ENCODE measurements at places on chromosomes 7 and 10. TPM values are rescaled to one million over a fixed set of nuclear protein-coding genes. Genes with fewer than 3 reads are reported as not detected.
A peak's percentile ranks its signal among the peaks of the same experiment; 100 is the strongest.

DNA sequence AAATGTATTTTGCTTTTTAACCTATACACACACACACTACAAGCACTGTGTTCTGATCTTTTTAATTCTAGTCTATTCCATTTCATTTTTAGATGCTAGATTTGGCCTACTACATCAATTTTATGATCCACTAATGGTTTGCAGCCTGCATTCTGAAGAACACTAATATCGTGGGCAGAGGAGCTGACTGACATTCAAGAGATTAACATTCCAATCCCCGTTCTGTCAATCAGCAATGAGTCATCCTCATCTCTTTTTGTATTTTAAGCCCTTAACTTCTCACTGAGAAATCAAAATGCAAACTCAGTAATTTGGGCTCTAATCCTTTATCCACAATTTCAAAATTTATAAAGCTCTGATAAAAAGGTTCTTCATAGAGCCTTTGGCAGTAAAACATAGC, 47.1 kb upstream of the GAD2 start:
- no peak for DNase-seq

- no peak for DNase-seq
Measured at GRCh38 chr10:52129410-52130178, 184.5 kb upstream of the DKK1 start.

GRCh38 chr7:111953611-111954010, 252.6 kb downstream of the DOCK4 start:
- DNase-seq, result peak; percentile 23

DNA sequence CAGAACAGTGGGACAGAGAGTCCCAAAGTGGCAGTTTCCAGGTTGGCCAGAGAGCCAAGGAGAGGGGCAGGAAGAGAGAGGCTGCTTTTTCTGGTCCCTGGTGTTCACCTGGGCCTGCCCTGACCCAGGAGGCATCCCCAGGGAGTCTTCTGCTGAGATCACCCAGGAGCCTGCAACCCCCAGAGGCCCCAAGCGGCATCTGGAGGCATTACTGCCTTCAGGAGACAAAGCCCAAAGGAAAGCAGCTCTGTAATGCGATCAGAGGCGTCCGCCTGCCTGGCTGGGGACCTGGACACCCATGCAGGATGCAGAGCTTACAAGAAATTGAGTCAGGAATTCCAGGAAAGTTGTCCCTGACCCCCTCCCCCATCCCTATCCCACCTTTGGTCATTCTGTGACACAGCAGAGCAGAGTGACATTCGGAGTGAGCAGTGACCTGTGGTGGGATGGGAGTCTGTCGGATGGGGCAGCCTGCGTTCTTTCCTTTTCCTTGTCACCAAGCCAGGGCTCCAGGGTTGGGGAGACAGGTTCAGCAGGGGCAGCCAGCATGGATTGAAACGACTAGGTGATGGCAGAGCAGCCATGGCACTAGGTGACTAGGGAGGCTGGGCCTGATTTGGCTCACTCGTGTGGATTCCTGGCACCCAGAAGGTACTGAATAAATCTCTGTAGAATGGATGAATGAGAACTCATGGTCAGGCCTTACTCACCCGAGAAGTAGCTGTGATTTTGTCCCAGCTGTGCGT, 10.4 kb downstream of the UNC5B start:
- DNase-seq, result no peak

GRCh38 chr10:93075369-93076221, 1.9 kb downstream of the CYP26A1 start:
- no peak for DNase-seq

GRCh38 chr7:154914308-154914995, 88.5 kb downstream of the PAXIP1 start:
- DNase-seq, result no peak

DNA sequence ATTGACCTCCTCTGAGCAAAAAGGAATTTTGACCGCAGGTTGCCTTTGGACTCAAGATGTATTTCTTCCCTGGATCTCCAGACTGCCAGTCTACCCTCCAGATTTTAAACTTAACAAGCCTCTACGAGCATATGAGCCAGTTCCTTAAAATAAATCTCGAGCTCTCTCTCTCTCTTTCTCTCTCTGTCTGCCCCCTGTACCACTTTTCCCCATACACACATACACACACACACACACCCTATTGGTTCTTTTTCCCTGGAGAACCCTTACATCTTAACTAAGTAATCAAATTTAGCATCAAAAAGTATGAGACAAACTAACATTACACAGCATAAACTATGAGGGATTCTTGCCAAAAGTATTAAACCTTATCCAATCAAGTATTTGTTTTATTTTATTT, 11.4 kb downstream of the BCAP29 start:
- no peak for DNase-seq

GRCh38 chr7:159031750-159032149, 112.9 kb downstream of the VIPR2 start:
- DNase-seq, result no peak

- DNase-seq, result no peak
Measured at GRCh38 chr10:80414142-80414895, 6.0 kb downstream of the PRXL2A start.

- no peak for DNase-seq
Measured at GRCh38 chr10:55519264-55519663, 718.2 kb upstream of the PCDH15 start.

- DNase-seq, result no peak
Measured at GRCh38 chr10:131242007-131242406, 69.5 kb downstream of the TCERG1L start.

- DNase-seq, result no peak
Measured at GRCh38 chr7:87032604-87033339, 26.7 kb downstream of the ELAPOR2 start.

SLC25A40 gene
- 12.8 TPM for total RNA-seq

PNLIPRP3 gene
- total RNA-seq, result not detected

ZFAND2A gene
- total RNA-seq, result 17.2 TPM

IKZF1 gene
- total RNA-seq, result not detected

ATG9B gene
- 0.07 TPM for total RNA-seq

SCART1 gene
- 1.3 TPM for total RNA-seq

ATRNL1 gene
- total RNA-seq, result 11.7 TPM

Measured in epithelial cell of proximal tubule (primary cell).